Mesenteric fat pad (tissue), 1 donor: ENCODE measurements at places on chromosomes 6 and 20. TPM values are rescaled to one million over a fixed set of nuclear protein-coding genes. Genes with fewer than 3 reads are reported as not detected.

DNA sequence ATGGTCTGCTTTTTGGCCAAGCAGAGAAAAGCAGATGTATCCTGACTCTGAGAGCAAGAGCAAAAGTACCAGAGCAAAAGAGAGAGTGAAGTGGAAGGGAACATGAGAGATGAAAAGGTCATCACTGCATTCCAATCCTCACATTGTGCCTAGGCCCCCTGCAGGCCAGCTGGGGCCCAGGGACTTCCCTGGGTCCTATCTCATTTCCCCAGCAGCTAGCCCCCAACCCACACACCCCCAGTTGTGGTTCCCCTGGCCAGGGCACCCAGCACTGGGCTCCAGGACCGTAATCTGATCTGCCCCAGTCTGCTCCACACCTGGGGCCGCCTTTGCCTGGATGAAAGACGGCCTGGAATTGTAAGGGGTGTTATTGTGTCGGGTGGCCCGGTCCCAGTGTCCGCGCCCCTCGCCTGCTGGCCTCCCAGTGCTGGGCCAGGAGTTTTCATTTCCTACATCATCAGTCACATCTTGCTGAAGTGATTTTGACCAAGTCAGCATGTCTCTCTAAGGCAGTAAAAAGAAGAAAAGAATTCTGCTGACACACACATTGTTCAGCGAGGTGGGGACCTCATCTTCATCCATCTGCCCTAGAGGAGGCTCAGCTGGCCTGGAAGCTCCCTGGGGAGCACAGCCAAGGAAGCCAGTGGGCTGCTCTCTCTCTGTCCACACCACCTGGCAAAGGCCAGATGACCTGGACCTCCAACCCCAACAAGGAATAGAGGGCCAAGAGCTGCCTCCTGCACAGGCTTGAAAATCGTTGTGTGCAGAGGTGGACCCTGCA, 4.0 kb upstream of the BMP7 start:
- no peak for DNase-seq

GRCh38 chr6:133242637-133243585, 1.8 kb downstream of the EYA4 start:
- no peak for DNase-seq

DNA sequence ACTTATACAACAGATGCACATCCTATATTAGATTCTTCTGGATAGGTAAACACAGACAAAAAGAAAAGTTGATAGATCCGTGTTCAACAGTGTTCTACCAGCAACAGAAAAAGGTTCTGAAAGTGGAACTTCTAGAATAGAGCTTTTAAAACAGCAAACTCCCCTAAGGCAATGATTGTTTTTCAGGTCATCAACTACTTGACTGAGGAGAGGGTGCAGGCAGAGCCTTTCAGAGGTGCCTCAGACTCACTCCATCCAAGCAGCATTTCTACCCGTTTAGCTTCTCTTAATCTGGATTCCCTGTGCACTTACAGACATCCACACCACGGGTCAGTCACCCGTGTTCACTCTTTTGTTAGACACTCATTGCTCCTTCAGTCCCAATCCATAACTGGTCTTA, 28.9 kb downstream of the FYN start:
- no peak for DNase-seq

- DNase-seq, result no peak
Measured at GRCh38 chr20:45407067-45407745, 883 bp upstream of the DBNDD2 start.

DNA sequence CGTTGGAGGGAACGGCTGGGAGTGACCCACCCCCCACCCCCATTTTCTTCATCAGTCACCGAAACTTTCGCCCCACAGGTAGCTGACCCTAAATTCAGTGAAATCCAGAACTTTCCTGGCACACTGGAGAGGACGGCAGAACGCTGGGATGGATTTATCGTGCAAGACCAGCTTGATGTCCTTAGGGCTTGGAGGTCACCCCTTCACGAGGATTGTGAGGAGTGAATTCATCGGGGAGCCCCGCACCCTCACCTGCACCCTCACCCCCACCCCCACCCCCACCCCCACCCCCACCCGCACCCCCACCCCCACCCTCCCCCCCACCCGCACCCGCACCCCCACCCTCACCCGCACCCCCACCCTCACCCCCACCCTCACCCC, 13.3 kb upstream of the TCFL5 start:
- DNase-seq, result no peak

Gene MRPS10
- 32.1 TPM for total RNA-seq

Gene ACOT13
- 17.0 TPM for total RNA-seq

GRCh38 chr6:3356824-3357420, 98.2 kb downstream of the PSMG4 start:
- no peak for DNase-seq

GRCh38 chr6:138467901-138468300, 31.4 kb downstream of the NHSL1 start:
- no peak for DNase-seq

DNA sequence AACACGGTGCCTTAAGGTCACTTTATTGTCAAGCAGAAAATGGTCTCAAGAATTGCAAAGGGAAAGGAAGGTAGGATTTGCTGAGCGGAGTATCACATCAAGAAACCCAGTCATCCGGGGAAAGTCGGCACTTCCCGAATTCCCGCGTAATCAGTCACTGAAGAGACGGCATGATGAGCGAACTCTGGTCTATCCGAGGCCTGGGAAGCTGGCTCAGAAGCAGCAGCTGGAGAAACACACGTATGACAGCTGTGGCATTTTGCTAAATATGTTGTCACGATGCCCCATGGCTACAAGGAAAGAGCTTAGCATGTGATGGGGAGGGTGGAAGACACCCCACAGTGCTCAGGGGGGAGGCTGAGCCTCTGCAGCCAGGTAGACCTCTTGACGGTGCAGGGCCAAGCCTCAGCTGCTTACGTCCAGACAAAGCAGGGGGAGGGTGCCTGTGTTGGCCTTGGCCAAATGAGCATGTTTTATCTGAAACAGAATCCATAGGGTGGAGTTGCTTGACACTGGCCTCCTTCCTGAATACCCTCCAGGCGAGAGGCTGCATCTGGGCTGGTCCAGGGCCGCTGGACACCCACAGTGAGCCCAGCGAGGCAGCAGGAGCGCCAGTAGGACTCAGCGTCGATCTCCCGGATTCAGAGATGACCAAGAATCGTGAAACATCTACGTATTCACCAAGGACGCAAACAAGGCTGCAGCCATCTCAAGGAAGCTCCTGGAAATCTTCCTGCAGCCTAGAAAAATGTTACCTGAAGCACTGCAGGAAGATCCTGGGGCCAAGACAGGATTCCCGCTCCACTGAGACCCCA, 118.8 kb upstream of the AFDN start:
- peak; percentile 59 for DNase-seq

DNA sequence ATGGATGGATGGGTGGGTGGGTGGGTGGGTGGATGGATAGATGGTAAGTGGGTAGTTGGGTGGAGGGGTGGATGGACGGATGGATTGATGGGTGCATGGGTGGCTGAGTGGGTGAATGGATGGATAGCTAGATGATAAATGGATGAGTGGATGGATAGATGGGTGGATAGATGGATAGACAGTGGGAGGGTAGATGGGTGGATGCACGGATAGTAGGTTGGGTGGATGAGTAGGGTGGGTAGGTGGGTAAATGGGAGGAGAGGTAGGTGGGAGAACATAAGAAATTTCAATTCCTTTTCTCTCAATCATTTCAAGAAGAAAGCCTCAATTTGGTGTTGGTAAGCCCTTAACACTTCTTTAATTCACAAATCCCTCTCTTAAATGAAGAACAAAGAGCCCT, 186.9 kb downstream of the PREX1 start:
- no peak for DNase-seq

DNA sequence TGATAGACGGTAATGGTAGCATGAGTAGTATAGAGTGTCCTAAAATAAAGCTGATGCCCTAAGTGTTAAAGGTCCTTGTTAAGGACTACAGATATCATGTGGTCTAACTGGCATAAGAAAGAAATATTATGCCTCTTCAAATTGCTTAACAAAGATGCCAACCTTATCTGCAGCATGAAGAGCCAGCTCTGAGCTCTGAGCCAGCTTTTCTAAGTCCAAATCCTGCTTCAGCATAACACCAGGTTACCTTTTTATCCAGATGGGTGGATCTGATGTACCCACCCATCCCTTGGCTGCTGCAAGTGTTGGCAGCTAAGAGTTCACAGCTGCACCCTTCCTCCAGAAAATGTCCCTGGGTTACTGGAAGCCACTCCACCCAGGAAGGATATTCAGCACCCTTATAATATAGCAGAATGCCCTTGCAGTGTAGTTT, 83.8 kb downstream of the TENT5A start:
- DNase-seq, result no peak

DNA sequence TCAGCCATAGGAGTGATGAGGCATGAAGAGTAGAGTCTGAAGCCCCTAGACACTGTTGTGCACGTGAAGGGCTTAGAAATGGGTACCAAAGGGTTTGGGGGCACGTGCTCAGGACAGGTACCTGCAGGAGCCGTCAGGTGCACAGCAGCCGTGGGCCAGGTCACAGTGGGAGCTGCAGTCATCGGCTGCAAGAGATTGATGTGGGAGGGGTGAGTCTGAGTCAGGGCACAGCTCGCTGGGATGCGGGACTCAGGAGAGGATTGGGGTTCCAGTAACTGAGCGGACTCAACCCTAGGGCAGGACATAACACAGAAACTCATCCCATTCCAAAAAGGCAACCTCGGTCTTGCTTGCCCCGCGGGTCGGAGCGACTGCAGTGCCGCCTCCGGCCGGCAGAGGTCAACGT, 1.1 kb downstream of the DLK2 start:
- DNase-seq, result no peak

- DNase-seq, result no peak
Measured at GRCh38 chr6:100126790-100127484, 132.9 kb upstream of the MCHR2 start.

DNA sequence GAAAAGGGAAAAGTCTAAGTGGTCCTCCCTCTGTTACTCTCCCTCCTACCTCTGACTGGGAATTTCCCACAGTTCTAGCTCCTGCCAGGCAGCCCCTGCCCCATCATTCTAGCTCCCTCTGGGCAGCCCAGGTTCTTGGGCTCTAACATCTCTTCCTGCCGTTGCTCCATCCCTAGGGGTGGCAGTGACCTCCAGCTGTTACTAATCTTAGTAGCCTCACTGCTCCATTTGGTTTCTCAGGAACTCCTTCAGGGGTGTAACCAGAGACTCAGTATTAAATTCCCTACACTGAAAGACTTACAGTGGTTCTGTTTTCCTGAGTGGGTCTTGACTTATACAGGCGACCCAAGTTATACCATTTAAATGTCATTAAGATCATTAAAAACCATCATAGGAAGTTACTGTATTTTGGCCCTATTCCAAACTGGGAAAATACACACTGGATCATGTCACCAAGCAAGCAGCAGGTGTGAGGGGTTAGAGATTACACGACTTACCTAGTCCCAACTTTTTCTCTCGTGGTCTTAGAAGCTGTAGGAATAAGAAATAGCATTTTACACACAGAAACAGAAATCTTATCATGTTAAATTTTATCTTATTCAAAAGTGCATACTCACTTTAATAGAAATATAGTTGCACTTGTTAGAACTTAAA, 10.1 kb downstream of the DPM1 start:
- no peak for DNase-seq

Gene SLC22A16
- 1.4 TPM for total RNA-seq

Gene GPR63
- total RNA-seq, result 0.32 TPM

- no peak for DNase-seq
Measured at GRCh38 chr6:67863346-67863745, 771.7 kb upstream of the ADGRB3 start.

Gene HEY2
- total RNA-seq, result 1.3 TPM

Gene BTNL2
- not detected for total RNA-seq

Gene OR2H1
- total RNA-seq, result not detected

Gene PLCB4
- 5.3 TPM for total RNA-seq

DNA sequence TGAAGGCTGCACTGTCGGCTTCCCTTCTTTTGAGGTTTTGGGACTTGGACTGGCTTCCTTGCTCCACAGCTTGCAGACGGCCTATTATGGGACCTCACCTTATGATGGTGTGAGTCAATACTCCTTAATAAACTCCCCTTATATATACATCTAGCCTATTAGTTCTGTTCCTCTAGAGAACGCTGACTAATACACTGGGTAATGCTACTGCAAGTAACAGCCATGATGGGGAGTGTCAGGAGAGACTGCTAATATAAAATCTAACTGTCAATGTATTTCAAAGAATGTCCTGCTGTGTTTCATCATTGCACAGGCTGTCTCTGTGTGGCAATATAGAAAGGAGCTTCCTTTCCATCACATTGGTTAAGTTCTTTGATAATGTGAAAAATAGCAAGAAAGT, 57.7 kb upstream of the UST start:
- no peak for DNase-seq

Gene MEI4
- not detected for total RNA-seq

- no peak for DNase-seq
Measured at GRCh38 chr6:151297886-151298285, 58.1 kb downstream of the AKAP12 start.

- DNase-seq, result no peak
Measured at GRCh38 chr6:30901436-30901835, 6.6 kb upstream of the GTF2H4 start.

GRCh38 chr6:43629104-43629504, at the start of gene GTPBP2:
Gene GTPBP2 (minus strand): TSS chr6:43629264. CDS start chr6:43629162, 102 bp downstream.
- DNase-seq, result peak; percentile 100

Gene CCN6
- not detected for total RNA-seq

DNA sequence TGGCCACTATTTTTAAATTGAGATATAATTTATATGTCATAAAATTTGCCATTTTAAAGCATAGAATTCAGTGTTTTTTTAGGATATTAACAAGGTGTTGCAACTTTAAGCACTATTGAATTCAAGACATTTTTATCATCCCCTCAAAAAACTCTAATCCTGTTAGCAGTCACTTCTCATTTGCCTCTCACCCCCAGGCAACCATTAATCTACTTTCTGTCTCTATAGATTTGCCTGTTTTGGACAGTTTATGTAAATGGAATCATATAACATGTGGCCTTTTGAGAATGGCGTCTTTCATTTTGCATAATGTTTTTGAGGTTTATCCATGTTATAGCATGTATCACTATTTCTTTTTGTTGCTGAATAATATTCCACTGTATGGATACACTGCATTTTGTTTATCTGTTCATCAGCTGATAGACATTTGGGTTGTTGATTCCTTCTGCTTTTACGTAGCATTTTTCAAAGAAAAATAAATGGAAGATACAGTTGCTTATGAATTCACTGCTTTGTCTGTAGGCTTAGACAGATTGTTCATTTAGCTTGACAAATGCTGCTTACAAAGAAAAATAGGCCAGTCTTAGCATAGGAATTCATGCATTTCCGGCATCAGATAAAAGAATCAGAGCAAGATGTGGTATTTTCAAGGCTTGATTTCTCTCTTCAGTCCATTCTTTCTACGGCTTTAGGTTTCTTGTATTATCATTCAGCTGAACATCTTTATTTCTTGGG, 52.9 kb downstream of the STK4 start:
- DNase-seq, result no peak
